SJCRH30 (cell line): ENCODE measurements at places on chromosomes 16 and 17. TPM values are rescaled to one million over a fixed set of nuclear protein-coding genes. Genes with fewer than 3 reads are reported as not detected.

Gene DPEP2
- not detected in 2 replicates for total RNA-seq

DNA sequence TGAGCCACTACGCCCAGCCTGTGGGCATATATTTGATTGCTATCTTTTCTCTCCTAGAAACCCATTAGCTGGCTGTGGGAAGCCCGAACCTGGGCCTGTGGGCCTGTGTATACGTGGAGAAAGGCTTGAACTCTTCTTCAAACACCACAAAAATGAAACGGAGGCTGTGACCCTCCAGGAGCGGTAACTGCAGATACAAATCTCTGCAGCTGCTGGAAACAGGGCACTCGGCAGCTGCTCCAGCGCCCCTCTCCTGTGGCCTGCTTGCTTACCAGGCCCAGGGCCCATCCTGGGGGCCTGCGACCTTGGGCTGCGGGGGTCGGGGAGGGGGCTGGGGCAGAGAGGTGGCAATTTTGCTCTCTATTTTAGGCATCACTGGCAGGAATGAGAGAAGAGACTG, 28.0 kb upstream of the MTSS2 start:
- no peaks in the 10 kb centered on the region for H3K36me3 ChIP-seq
- no peak overlapping the region for H3K4me3 ChIP-seq

Gene KRTAP3-1
- total RNA-seq, result not detected in 2 replicates

GRCh38 chr17:72962106-72962505, 130.4 kb downstream of the SLC39A11 start:
- DNase-seq, result no peak
- peaks cover 4% of the 10 kb centered on the region; the same call in 1 of the 2 replicates for H3K27me3 ChIP-seq
- H3K4me3 ChIP-seq, result no peak overlapping the region
- H3K4me1 ChIP-seq, result no peaks in the 10 kb centered on the region

DNA sequence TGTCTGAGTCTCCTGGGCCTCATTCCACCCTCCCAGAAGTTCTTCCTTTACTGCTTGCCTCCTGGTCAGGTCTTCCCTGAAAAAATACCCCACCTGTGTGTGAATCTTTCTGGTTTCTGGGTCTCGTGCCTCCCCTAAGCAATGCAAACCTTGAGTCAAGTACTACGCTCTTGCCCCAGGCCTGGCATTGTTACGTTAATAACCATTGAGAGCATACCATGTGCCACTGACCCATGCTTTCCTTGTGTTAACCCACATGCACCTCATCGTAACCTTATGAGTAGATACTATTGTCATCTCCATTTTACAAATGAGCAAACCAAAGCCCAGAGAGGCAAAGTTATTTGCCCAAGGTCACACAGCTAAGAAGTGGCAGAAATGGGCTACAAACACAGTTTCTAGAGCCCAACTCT, 25.4 kb upstream of the TOB1 start:
- H3K4me3 ChIP-seq, result no peak overlapping the region
- H3K36me3 ChIP-seq, result no peaks in the 10 kb centered on the region
- H3K27ac ChIP-seq, result no peak overlapping the region
- H3K4me1 ChIP-seq, result 0 out of 2 replicates have a peak, but pooled peaks cover 2% of the 10 kb centered on the region

GRCh38 chr16:74166456-74166855, 130.2 kb upstream of the PSMD7 start:
- no peak overlapping the region for H3K27ac ChIP-seq
- no peaks in the 10 kb centered on the region for H3K36me3 ChIP-seq
- H3K4me1 ChIP-seq, result no peaks in the 10 kb centered on the region
- H3K27me3 ChIP-seq, result no peaks in the 10 kb centered on the region

GRCh38 chr16:55655381-55655896, 349 bp upstream of the SLC6A2 start:
- no peaks in the 10 kb centered on the region for H3K4me1 ChIP-seq
- peaks cover 16% of the 10 kb centered on the region for H3K27me3 ChIP-seq
- DNase-seq, result no peak
- no peak overlapping the region for H3K4me3 ChIP-seq

Gene MYLK3
- 0.25 and 0.26 TPM in 2 replicates for total RNA-seq

Gene TBC1D3
- total RNA-seq, result not detected in 2 replicates

Gene TMC7
- 0.34 and 0.43 TPM in 2 replicates for total RNA-seq

Gene MYH2
- 0.04 TPM in 1 of 2 replicates, not detected in the other for total RNA-seq

- H3K4me1 ChIP-seq, result peaks cover 25% of the 10 kb centered on the region
- peak; percentile 76 for DNase-seq
- no peaks in the 10 kb centered on the region for H3K36me3 ChIP-seq
- no peaks in the 10 kb centered on the region for H3K27me3 ChIP-seq
Measured at GRCh38 chr16:19831678-19832077, 53.0 kb downstream of the GPRC5B start.

Gene TVP23A
- not detected in 2 replicates for total RNA-seq

DNA sequence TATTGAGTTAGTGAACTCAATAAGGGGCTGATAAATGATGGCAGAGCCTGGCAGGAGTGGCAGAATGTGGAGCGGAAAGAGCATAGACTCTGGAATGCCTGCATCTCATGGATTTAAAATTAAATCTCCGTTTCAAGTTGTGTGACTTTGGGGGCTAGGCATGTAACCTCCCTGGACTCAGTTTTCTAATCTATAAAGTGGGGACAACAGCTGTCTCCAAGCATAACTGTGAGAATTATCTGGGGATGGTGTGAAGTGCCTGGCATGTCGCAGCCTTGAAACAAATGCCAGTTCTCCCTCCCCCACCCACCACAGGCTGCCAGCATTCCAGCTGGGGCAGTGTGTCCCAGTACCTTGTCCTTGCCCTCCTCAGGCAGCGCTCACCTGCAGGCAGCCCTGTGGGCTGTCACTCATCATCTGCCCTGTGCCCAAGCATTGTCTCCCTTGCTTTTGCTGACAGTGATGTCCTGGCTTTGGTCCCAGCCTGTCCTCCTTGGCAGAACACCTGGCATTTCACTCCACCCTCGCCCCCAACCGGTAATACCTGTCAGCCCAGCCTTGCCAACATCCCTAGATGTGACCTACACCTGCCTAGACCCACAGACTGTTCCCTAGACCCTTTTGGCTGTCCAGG, 129.6 kb downstream of the MRM1 start:
- peaks cover 24% of the 10 kb centered on the region for H3K27me3 ChIP-seq
- H3K27ac ChIP-seq, result no peak overlapping the region
- H3K4me3 ChIP-seq, result no peak overlapping the region

GRCh38 chr17:14510136-14510535, 209.3 kb downstream of the HS3ST3B1 start:
- no peaks in the 10 kb centered on the region; the same call in 1 of the 2 replicates for H3K27me3 ChIP-seq
- H3K4me3 ChIP-seq, result no peak overlapping the region
